ENCODE measurements at places on chromosomes 12 and 14.

DNA sequence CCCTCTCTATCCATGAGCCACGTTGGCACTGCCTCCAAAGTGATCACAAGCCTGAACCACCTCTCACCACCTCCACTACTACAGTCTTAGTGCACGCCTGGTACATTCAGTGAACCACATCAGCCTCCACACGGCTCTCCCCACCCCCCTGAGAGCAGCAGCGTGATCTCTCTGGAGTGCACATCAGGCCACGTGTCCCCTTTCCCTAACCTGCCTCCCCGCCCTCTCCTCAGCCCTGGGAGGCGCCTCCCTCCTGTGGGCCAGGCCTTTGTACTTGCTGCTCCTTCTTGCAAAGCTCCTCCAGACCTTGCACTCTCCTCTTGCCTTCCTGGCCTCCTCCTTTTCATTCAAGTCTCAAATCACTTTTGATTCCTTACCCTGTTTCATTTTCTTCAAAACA is 49.8 kb downstream of the SLC6A12 start:
- DNase-seq = no peak

DNA sequence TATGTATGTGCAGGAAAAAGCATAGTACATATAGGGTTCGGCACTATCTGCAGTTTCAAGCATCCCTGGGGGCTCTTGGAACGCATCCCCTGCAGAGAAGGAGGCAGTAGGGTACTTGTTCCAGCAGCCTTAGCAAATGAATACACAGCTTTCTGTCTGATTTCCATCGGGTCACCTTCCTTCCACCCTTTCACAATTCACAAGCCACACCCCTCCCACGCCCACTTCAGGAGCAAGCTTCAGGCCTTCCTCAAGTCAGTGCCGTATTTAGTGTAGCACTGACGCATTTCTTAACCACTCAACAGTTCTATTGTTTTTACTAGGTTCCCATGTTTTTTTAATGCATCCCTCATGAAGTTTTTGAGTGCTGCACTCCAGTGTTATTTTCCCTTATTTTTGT is 64.2 kb downstream of the CLMN start:
- no peak for DNase-seq

DNA sequence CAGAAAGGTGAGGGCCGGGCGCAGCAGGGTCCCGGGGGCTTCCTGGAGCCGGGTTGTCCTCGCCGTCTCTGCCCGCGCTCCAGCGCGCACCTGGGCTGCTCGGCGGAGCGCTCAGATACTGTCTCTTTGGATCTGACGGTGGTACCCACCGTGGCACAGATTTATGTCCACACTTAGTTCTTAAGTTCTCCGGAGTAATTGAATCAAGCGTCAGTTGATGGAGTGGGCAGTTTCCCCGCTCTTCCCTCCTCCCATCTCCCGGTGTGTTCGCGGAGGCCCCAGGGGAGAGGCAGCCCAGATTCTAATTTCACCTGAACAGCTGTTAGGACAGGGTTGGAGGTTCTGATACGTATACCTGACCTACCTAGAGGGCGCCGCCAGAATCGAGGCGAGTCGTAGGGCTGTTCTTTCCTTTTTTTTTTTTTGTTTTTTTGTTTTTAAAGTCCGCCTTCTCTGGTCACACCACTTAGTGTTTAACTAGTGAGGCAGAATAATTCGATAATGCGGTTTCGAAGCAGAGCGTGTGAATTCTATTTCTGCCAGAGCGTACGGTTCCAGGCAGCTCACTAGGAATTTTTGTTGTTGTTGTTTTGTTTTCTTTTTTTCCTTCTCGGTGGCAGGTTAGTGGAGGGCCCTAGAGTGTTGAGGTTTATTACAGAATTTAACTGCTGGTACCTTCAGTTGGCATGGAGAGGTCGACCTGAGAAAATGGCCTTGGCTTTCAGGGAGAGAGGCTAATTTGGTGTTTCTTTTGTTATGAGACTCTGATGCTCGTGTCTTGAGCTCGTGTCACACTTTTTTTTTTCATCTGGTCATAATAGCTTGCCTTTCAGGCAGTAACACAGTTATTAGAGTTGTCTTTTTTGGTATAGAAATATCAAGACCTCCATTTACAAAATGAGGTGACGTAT is 22.3 kb upstream of the GNS start:
- no peak for DNase-seq

DNA sequence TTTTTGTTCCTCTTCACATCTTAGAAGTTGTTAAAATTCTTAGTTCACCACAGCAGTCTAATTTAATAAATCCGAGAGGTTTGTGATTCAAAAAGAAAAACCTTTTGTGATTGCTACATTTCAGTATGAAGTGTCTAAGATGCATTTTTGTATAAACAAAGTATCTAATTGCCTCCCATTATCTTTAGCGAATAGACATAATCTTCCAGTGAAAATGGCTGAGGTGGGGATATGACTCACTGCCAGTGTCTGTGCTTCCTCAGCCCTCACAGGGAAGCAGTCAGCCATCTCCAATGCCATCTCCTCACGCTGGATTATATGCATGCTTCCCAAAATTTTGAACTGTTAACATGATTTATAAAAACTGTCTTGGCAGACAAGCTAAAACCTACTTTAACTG is 7.6 kb downstream of the GCH1 start:
- DNase-seq = no peak

DNA sequence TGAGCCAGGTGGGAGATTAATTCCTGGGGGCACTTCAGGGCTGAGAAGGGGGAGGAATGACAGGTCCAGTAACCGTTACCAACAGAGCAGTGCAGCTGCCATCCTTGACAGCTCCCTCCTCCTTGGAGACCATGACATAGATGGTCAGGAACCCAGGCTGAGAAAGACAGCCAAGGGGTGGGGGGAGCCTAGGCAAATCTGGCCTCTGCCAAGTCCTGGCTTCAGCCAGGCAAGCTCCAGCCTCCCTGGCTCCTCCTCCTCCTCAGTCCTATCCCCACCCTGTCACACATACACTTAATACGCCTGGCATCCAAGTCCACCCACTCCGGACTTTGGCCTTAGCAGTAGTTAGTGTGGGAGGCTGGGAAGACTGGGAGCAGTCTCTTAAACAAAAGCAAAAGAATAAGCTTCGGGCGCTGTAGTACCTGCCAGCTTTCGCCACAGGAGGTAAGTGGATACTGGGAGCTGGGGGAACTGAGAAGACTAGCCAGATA is at the start of gene RDH5:
TSS of gene RDH5 (plus strand) at position 323 of the 494 bp plus-strand sequence. CDS start 792 bp downstream, outside the sequence.
- DNase-seq = no peak

- DNase-seq = no peak
Measured at GRCh38 chr14:77980475-77981321, 180.8 kb downstream of the ADCK1 start.

DNA sequence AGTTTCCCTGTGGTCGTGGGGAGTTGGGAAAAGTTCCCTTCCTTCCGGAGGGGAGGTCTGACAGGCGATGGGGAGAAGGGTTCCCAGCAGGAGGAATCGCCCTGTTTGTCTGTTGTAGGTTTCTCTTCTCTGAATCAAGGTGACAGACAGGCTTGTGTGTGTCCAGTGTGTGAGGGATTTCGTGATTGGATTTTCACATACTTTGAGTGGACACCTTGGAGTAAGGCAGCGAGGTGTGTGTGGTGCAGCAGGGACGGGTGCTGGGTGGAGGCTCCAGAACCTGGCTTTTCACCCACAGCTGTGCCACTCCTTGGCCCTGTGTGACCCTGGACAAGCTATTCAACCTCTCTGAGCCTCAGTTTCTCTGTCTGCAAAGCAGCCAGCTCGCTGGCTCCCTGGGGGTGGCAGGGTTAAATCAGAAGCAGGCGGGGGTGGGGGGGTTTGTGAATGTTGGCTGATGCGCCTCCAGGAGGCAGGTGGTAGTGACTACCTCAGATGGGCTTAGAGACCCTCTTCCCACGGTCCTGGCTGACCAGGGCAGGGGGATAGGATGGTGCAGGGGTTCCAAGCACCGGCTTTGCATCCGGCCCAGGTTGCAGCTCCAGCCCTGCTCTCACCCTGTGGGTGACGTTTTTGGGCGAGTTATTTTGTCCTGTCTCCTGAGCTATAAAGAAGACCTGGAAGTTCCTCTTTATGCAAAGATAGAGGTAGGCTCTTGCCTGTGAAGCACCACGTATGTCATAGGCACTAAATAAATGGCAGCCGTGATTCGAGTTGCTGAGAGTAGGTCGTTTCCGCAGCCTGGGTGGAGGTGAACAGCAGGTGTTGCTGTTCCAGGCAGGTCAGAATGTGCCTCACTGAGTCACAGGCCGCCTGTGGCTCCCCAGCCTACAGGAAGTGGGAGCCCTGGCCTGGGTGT is 679 bp downstream of the BDKRB2 start:
- DNase-seq = no peak

DNA sequence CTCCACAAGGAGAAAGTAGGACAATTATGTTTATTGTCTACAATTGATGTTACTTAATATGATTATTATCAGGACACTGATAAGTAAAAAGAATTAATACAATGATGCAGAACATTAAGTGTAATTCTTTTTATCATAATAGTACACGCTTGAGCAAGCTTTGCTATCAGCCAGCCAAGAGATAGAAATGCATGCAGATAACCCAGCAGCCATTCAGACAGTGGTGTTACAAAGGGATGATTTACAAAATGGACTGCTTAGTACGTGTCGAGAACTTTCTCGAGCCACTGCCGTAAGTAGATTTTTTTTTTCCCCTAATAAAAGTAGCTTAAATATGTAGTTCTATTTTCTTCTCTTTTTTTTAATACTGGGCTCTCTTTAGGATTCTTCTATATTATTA is 116.9 kb upstream of the AEBP2 start:
- no peak for DNase-seq

DNA sequence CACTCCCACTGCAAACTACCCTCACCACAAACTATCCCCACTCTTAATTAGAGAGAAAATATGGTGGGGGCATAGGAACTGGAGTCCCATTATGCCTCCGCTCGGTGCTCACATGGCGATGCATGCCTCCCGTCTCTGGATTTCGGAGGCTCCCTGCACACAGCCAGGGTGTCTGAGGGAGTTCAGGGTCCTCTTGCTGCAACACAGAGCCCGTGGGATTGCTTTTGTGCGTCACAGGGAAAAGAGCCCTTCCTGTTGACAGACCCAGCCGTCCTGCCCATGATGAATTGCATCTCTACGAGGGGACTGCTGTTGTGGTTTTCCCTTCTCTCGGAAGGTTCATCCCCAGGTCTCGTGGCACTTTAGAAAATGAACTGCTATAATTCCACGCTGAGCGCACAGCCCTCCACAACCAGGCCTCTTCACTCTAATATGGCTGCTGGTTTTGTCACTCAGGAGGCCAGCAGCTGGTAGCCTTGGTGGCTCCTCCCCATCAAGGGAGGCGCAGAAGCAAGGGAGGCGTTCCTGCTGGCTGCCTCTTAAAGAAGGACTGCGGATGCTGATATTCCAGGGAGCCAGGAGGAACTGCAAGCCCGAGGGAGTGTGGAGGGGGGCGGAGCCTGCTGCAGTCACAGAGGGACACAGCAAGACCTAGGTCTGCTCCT is 158.0 kb downstream of the KCNA5 start:
- no peak for DNase-seq

- DNase-seq = no peak
Measured at GRCh38 chr14:75452324-75452723, 24.5 kb downstream of the JDP2 start.

- no peak for DNase-seq
Measured at GRCh38 chr12:2857021-2857431, at the start of gene TEX52. Gene TEX52 (minus strand): TSS chr12:2857039. CDS start chr12:2857026, 13 bp downstream.

- DNase-seq = no peak
Measured at GRCh38 chr12:54328595-54329337, 3.8 kb downstream of the COPZ1 start.

DNA sequence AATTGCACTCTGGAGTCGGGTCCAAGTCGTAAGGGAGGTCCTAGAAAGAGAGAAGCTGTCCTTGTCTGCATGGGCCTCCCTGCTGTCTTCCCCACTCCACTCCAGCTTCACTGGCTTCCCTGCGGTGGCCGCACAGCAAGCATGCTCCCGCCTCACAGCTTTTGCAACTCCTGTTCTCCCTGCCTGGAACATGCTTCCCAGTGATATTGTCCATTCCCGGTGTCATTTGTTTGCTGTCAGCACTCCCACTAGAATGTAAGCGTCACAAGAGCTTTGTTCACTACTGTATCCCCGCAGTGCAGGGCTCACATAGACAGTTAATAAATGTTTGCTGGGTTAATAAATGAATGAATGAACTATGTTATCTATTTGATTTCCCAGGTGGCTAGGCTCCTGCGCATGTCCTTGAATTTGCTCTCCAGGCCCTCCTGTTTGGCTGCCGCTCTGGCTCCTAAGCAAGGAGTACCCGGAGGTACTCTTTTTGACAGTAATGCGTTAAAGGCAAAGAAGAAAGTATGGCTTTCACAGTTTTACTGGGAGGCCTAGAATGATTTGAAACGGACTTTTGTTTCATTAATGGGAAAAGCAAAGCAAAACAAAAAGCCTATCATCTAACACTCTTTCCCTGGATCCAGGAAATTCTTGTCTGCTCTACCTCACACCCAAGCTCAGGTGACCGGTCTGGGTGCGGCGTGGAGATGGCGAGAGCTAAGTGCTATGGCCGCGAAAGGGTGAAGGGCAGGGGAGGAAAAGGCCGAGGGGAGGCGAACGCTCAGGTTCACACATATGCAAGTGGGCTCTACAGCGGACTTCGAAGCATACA is 6.2 kb upstream of the SLC7A7 start:
- no peak for DNase-seq

DNA sequence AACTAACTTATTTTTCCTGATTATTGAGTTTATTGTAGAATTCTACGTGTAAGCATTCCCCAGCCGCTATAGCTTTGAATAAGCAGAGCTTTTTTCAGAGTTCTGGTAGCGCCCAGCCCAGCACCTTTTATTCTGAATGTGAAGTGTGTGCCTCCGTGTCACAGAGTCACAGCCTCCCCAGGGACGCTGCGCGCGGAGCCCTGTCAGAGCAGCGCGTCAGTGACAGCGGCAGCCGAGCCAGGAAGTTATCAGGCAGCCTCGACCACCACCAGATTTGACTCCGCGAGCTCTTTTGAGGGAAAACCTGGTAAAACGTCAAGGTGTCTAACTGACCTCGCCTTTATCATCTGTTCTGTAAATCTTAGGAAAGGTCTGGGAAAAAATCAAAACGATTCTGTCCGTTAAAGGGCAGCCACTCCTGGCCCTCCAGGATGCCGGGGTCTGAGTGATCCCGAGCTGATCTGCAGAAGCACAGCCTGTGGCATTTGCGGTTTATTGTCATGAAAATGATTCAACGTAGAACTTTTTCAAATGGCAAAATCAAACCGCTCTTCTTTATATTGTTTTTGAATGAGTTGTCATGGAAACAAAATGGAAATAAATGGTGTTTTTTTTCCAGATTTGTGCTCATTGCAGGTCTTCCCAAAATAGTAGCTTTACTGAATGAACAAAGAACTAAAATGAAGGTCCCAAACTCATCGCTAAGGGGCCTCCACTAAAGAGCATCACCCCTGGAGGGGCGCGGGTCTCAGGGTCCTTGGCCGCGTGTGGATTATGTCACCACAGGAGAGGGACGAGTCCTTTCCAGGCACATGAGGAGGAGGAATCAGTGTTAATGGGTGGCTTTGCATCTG is 43.1 kb upstream of the MMP17 start:
- DNase-seq = no peak

- DNase-seq = no peak
Measured at GRCh38 chr12:70852416-70853150, 68.0 kb downstream of the PTPRR start.
